Kidney capillary endothelial cell (primary cell): ENCODE measurements at places on chromosomes 7 and 10.

GRCh38 chr7:70660819-70661191 is 471.1 kb upstream of the GALNT17 start:
- no peak for DNase-seq

- peak; percentile 60 for DNase-seq
Measured at GRCh38 chr10:112471878-112472487, 25.0 kb downstream of the VTI1A start.

GRCh38 chr10:98433881-98434732 is 12.6 kb downstream of the HPS1 start:
- no peak for DNase-seq

DNA sequence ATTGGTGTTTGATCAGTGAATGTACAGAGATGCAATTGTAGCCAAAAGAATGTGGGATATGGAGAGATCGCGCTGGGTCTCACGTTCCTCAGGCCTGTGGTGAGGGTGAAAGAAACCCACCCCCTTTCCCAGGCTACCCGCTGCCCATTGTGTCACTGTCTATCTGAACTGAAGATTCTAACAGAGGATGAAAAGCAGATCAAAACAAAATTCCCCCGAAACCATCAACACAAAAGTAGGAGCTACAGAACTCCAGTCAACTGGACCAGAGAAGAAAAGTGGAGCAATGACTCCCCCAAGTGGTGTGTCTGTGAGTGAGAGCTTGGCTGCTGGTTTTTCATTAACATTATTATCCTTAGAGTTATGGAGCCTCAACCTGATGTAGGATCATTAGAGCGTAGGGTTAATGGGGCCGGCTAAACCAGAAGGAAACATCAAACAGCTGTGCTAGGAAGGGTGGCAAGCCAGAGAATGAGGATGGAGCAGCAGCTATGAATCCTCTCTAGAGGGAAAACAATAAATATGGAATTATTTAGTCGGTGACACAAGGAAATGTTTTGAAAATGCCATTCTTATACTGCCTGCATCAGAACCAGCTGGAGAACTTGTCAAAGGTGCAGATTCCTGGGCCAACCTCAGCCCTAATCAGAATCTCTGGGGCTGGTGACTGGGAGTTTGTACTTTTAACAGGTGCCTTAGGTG is 38.3 kb downstream of the AKR1B1 start:
- peak; percentile 64 for DNase-seq

- no peak for DNase-seq
Measured at GRCh38 chr7:106104721-106105260, 7.3 kb downstream of the SYPL1 start.

- DNase-seq, result no peak
Measured at GRCh38 chr10:122391875-122392274, 17.4 kb downstream of the PLEKHA1 start.

DNA sequence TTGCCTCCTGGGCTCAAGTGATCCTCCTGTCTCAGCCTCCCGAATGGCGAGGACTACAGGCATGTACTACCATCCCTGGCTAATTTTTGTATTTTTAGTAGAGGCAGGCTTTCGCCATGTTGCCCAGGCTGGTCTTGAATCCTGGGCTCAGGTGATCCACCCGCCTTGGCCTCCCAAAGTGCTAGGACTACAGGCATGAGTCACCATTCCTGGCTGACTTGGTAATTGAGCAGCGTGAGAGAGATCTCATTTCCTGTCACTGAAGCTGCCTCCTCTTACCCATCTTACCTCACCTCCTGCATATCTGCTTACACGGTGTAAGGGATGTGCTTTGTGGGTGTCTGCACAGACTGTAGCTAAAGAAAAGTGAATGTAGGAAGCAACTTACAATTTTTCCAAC is 9.7 kb downstream of the IFIT3 start:
- DNase-seq, result peak; percentile 52

- DNase-seq, result no peak
Measured at GRCh38 chr10:43038783-43039623, 37.9 kb upstream of the RET start.
